OCI-LY7 (cell line): ENCODE measurements at places on chromosomes 16 and 17. TPM values are rescaled to one million over a fixed set of nuclear protein-coding genes. Genes with fewer than 3 reads are reported as not detected.
A peak's percentile ranks its signal among the peaks of the same experiment; 100 is the strongest.

The PMP22 gene
- not detected in 2 replicates for total RNA-seq

DNA sequence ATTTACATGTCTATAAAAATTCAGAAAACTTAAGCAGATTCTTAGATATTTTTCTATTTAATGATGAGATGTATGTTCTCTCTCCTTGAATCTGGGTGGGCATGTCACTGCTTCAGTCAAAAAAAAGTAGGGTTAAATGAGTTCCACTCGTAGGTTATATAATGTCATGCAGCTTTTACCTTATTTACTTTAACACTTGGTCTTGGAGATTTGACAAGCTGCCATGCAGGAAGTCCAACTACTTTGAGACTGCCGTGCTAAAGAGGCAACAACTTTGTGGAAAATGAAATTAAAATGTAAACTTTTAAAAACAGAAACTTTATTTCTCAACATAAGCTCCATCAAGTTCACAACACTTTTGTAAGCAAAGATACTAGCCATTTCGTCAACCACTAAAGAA is 1336.0 kb upstream of the CDH8 start:
- DNase-seq, result no peak

DNA sequence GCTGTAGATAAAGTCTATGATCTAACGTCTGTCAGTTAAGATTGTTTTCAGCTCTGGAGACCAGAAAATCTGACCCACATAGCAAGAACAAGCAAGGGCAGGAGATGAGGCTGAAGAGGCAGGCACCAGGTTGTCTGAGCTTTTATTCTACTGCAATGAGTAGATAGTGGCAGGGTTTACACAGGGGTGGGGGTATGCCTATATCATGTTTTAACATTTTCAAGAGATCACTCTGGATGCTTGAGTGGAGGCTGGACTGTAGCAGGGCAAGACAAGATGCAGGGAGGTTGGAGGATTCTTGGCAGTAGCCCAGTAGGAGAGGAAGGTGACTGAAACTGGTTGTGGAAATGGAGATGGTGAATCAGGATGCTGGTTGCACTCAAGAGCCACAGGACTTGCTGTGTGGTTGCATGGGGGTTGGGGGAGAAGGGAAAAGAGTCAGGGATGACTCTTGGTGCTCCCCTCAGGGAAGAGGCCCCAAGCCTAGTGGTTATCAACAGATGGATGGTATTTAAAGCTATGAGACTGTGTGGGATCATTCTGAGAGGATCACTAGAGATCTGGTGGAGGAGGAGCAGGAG is 143.1 kb upstream of the KCNJ18 start:
- DNase-seq, result peak; percentile 6

DNA sequence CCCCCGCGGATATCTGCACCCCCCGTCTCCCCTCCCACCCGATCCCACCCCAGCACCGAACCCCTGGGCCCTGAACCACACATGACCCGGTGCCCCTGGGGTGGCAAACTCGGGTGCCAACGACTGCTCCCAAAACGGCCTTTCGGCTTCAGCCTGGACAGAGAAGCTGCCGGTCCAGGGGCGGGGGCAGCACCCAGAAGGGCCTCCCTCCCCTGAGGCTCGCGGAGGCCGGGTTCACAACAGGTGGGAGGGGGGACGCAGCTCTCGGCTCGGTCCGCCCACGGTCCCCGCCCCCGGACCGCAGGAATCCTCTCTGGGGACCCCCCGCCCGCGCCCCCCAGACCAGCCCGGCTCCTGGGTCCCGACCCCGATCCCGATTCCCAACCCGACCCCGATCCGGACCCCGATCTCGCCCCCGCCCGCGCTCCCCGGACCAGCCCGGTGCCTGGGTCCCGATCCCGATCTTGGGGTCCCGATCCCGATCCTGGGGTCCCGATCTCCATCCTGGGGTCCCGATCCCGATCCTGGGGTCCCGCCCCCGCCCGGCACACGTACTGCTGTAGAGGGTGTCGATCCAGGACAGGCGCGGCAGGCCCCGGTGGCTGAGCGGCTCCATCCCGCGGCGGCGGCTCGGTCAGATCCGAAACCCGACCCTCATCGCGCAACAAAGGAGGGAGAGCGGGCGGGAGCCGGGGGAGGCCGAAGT is 516 bp downstream of the ABR start:
- DNase-seq, result no peak

DNA sequence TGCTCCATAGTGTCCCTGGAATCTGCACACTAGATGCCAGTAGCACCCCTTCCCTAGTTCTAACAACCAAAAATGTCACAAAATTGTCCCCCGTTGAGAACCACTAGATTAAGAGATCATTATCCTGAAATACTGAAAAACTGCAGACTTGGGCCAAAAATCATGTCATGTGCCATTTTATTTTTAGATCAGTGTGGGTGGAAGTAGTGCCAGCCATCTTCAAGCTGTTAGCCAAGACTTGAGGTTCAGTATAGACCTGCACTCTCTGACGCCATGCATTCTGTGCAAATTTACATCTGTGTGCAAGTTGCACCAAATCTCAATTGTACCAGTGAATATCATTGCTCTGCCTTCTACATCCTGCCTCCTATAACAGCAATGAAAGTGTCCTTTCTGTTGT is 31.5 kb upstream of the NOL11 start:
- no peak for DNase-seq

The KRTAP2-1 gene
- total RNA-seq, result not detected in 2 replicates

DNA sequence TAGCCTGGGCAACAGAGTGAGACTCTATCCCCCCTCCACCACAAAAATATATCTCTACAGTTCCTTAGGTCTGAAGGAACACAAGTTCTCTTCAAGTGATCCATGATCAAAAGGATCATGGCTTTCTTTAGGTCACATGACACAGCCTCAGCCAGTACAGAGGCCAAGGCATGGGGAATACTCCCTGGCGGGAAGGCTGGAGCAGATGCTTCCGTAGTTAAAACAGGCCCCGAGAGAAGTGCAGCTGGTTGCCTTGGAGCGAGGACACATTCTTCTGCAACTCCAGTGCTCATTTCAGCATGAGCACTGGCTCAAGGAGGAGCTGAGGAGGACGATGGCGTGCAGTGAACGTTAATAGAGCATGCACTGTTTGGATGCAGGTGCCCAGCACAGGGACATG is 13.5 kb downstream of the CDIP1 start:
- DNase-seq, result no peak

DNA sequence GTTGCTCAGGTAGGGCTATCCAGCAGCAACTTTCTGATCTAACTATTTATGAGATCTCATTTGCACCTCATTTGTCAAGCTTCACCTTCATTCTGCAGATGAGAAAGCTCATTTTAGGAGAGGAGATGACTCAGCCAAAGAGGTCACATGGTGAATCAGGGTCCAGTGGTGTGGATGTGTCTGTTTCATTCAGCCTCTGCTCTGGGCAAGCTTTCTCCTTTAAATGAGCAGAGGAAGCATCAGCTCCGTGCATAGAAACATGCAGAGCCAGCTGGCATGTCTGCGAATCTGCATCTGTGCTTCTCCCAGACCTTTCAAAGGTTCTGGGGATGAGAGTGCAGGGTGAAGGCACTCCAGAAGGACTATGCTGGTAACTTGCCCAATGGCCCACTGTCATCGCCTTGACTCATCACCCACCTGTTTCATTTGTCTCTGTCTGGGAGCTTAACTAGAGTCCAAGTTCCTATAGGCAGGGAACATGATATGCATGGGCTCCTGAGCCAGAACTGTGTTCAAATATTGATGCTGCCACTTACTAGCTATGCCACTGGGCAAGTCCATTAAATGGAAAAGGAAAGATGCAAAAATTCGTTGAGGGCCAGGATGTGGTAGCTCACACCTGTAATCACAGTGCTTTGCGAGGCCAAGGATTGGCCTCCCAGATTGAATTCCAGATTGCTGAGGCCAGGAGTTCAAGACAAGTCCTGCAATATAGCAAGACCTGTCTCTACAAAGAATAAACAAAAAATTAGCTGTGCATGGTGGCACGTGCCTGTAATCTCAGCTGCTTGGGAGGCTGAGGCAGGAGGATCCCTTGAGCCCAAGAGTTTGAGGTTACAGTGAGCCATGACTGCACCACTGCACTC is 67.1 kb upstream of the NLK start:
- no peak for DNase-seq

DNA sequence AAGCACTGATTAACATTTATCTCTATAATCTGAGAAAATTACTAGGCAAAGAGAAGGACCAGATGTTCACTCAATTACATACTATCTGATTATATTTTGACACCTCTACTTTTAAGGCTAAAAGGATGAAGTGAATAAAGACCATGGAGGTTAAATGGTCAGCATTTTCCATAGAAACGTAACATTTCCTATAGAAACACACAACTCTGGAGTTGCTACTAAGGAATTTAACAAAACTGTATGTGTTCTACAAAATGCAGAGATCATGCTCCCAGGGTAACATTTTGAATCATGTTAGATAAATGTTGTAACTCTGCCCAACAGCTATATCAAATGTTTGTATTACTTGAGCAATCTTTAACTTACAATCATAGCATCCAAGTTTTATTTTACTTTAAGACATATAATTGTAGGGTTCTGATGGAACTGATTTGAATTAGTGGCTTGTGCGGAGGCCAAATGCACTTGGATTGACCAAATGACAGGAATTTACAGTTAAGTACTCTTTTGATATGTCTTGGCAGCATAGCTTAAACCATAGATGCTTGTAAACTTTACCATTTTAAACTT is 97.7 kb downstream of the RPGRIP1L start:
- no peak for DNase-seq

- DNase-seq, result no peak
Measured at GRCh38 chr16:84759061-84759460, 59.3 kb downstream of the USP10 start.

The CRYM gene
- total RNA-seq, result 0.23 and 0.70 TPM in 2 replicates

DNA sequence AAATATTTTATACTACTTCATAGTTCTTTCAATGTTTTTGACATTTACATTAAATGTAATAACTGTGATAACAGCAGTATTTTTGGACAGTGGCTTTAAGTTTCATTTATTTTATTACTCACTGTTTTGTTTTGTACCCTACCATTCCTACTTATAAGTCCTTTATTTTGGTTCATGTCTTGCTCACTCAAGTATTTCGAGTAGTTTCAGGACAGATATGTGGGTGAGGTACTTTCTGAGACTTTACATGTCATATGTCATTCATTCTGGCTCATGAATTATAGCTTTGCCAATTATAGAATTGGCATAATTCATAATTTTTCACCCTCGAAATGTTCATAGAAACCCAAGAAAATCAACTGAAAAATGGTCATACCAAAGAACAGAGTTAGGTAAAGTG is 44.4 kb downstream of the PIK3R5 start:
- DNase-seq, result no peak

DNA sequence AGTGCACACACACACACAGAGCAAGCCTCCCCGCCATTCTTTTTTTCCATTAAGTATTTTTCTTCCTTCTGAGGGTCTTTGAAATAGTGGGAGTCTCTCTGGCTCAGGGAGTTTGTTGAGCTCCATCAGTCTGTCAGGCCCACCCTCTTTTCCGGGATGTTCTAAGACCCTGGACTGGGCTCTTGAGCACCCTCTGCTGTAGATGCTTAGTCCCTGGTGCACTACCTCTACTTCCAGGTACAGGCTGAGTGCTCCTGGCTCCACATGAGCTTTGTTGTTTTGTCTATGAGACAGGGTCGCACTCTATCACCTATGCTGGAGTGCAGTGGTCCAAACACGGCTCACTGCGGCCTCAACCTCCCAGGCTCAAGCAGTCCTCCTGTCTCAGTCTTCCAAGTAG is 20.7 kb downstream of the LIMD2 start:
- DNase-seq, result no peak

- DNase-seq, result no peak
Measured at GRCh38 chr16:79325226-79325945, 275.2 kb downstream of the MAF start.

GRCh38 chr16:67258161-67258835 is 9.5 kb downstream of the SLC9A5 start:
- no peak for DNase-seq

DNA sequence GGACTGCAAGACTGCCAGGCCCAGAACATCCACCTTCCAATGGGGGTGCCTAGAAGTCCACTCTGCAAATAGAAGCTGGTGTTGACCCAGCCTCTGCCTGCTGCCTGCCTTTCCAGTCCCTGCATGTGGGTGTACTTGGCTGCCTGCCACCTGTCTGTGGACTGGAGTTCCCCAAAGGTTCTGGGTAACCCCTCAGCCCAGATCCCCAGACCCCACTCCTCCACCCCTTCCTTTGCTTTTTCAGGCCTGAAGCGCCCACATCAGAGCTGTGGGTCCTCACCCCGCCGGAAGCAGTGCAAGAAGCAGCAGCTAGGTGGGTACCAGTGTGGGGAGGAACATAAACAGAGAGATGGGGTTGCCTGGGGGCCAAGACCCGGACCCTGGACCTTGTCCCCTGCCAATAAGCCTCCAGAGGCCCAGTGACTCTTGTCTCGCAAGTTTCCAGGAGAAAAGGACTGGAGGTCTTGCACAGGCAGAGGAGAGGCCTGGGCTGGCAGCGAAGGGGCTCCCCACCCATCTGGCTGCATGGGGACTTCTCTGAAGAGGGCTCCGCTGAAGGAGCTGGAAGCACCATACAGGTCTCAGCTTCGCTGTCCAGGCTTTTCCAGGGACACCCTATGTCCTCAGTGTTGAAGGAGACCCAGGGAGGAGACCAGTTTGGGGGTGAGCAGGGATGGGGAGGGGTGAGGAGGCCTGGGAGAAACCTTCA is 34.3 kb downstream of the NLRC5 start:
- no peak for DNase-seq

DNA sequence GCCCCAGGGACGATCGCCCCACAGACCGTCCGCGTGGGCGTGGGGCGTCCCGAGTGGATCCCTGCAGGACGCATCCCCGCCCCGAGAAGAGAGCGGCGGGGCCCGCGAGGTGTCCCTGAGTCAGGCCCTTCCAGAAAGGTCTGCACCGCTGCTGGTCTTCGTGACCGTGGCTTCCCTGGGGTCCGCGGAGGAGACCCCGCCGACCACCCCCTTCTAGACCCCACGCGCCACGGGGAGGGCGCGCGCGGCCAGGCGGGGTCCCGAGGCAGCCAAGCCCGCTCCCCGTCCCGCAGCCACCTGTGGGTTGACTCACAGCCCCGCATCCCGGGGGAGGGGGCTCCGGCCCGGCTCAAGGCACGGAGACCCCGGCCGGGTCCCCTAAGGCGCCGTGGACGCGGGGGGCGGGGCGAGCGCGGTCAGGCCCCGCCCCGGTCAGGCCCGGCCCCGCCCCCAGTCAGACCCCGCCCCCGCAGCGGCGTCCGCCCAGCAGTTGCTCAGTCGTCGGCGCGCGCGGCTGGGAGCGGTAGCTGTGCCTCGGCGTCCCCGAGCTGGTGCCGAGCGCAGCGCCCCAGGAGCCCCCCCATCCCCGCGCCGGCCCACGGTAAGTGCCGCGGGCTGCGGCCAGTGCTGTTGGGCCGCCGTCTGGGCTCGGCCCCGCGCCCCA is at the start of gene BAIAP3:
TSS of gene BAIAP3 (plus strand) at position 497 of the 664 bp plus-strand sequence. CDS start 4,905 bp downstream, outside the sequence.
- peak; percentile 49 for DNase-seq

The UQCRC2 gene
- 202 and 210 TPM in 2 replicates for total RNA-seq

DNA sequence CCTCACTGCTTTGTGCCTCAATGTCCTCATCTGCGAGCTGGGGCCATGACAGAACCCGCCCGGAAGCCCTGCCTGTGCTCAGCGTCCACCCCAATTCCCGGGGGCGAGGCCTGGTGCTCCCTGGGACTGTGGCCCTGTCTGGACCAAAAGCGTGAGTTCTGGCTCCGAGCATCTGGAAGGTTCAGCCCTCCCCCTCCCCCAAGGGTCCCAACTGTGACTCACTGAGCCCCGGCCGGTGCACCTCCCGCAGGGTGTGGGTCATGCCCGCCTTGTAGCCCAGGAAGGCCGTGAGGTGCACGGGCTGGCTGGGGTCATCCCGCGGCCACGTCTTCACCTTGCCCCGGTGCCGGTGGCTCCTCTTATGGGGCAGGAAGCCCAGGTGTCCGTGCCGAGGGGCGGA is 755 bp downstream of the RPL3L start:
- DNase-seq, result no peak

The TP53TG3B gene
- not detected in 2 replicates for total RNA-seq
